Natural killer cell (primary cell): ENCODE measurements at places on chromosomes 5 and 9.

DNA sequence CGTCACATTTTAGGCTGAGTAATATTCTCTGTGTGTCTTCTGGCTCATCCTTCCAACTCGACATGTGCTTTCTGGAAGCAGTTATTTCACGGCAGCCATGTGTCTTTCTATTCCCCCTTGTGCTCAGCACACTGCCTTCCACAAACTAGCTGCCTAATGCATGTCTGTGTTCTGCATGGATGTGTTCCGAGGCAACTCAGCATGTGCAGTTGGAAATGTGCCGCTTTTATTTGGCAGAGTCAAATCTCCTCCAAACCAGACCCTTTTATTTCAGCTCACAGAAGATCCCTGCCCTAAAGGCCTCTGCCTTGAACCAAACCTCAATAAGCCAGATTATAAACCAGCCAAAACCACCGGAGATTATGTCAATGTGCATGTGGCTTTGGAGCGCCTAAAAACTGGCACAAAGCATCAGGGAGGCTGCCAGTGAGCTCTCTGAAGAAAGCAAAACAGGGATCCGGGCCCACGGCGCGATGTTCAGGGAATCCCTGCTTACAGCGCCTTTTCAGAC, 360.2 kb downstream of the DEPDC1B start:
- H3K4me3 ChIP-seq: no peak overlapping the region
- no peaks in the 10 kb centered on the region for H3K36me3 ChIP-seq
- H3K4me1 ChIP-seq: no peaks in the 10 kb centered on the region
- DNase-seq: no peak
- no peak overlapping the region for H3K27ac ChIP-seq
- no peaks in the 10 kb centered on the region for H3K27me3 ChIP-seq

DNA sequence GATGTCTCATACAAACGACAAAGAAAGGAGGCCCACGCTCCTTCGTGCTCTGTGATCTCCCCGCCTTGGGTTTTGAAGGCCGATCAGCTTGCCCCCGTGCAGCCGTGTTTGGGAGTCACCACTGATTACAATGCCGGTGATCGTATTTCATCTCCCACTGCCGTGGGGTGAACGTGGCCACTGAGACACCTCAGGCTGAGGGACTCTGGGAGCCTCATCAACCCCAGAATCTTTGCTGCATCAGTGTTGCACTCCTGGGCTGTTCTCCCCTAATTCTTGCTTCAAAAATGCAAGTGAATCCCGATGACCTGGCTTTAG, 194.2 kb downstream of the HSPA4 start:
- no peak for DNase-seq
- no peaks in the 10 kb centered on the region for H3K36me3 ChIP-seq
- no peak overlapping the region for H3K4me3 ChIP-seq
- H3K27me3 ChIP-seq: no peaks in the 10 kb centered on the region
- no peak overlapping the region for H3K27ac ChIP-seq

DNA sequence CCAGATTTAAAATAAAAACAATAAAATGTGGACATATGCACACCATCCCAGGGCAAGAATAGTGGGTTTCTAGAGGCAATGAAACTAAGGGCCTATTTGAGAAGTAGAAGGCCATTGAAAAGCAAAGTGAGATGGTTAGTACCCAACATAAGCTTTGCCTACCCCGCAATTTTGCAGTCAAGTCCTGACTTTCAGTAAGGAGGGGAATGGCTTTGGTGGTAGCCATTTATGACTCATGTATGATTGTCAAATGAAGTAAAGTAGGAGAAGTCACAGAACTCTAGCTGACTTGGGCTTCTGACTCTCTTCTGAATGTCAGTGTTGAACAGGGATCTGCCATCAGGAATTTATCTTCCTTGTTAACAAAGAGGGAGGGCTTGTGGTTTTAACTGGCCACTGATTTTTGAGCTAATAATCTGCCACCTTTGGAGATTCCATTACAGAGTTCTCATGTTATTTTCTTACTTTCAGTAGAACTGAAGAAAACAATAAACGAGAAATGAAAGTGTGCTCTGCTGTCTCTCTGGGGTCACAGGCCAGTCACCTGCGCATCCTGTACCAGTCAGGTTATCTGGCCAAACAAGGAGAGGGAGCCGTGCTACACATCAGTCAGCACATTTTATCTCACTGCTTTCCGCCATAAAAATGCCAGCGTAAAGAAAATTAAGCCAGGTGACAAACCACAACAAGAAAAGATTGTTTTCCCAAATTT, 14.3 kb upstream of the SNCAIP start:
- H3K4me3 ChIP-seq: no peak overlapping the region
- no peaks in the 10 kb centered on the region for H3K36me3 ChIP-seq
- no peaks in the 10 kb centered on the region for H3K27me3 ChIP-seq
- no peak for DNase-seq
- no peak overlapping the region for H3K27ac ChIP-seq

DNA sequence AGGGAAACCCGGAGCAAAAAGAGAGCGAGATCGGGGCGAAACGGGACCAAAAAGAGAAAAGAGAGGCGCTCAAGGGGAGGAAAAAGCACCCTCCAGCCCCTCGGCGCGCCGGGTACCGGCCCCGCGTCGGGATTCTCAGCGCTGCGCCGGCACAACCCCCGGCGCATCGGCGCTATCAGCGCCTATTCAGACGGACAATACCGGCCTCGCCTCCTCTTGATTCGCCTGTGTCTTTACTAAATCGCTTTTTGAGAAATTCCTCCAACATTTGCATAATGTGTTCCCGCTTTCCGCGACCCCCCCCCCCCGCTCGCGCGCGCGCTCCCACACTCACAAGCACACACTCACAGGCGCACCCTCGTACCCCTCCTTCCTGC, 578 bp downstream of the LHX6 start:
- no peak overlapping the region for H3K27ac ChIP-seq
- no peak for DNase-seq
- peaks cover 17% of the 10 kb centered on the region for H3K27me3 ChIP-seq
- H3K4me1 ChIP-seq: peaks cover 3% of the 10 kb centered on the region

DNA sequence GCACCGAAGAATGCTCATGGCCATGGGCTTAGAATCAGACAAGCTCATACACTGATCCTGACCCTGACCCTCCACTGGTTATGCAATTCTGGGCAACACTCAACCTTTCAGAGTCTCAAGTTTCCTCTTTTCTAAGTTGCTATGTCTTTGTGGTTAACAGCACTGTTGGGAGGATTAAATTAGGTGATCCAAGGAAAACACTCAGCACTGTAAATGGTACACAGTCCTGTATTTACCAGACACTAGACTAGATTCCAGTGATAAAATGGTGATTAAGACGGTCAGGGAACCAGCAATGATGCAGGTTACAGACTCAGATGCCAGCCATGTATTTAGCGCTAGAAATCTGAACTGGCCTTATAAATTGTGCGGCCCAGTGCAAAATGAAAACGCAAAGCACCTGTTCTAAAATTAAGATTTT, 8.1 kb downstream of the ARL15 start:
- no peaks in the 10 kb centered on the region for H3K36me3 ChIP-seq
- no peaks in the 10 kb centered on the region for H3K4me1 ChIP-seq
- H3K4me3 ChIP-seq: no peak overlapping the region
- no peaks in the 10 kb centered on the region for H3K27me3 ChIP-seq
- no peak overlapping the region for H3K27ac ChIP-seq

GRCh38 chr5:2291146-2291840, 408.6 kb upstream of the IRX4 start:
- H3K27me3 ChIP-seq: no peaks in the 10 kb centered on the region
- H3K4me3 ChIP-seq: no peak overlapping the region
- no peak for DNase-seq

- peaks cover 23% of the 10 kb centered on the region for H3K4me1 ChIP-seq
- no peaks in the 10 kb centered on the region for H3K27me3 ChIP-seq
- H3K4me3 ChIP-seq: no peak overlapping the region
- no peaks in the 10 kb centered on the region for H3K36me3 ChIP-seq
- no peak overlapping the region for H3K27ac ChIP-seq
- no peak for DNase-seq
Observed at GRCh38 chr9:70403618-70404025, 10.8 kb downstream of the KLF9 start.

- H3K27ac ChIP-seq: no peak overlapping the region
- H3K4me3 ChIP-seq: no peak overlapping the region
- DNase-seq: no peak
Observed at GRCh38 chr5:90987726-90988125, 395.4 kb downstream of the ARRDC3 start.
